ENCODE measurements at places on chromosomes 13 and 19.

GRCh38 chr13:39952249-39953233, 297.1 kb downstream of the COG6 start:
- no peak for DNase-seq

GRCh38 chr19:45901432-45901911, 941 bp downstream of the MYPOP start:
- DNase-seq, result no peak

- DNase-seq, result no peak
Observed at GRCh38 chr13:28493740-28494503, 1.0 kb downstream of the FLT1 start.

DNA sequence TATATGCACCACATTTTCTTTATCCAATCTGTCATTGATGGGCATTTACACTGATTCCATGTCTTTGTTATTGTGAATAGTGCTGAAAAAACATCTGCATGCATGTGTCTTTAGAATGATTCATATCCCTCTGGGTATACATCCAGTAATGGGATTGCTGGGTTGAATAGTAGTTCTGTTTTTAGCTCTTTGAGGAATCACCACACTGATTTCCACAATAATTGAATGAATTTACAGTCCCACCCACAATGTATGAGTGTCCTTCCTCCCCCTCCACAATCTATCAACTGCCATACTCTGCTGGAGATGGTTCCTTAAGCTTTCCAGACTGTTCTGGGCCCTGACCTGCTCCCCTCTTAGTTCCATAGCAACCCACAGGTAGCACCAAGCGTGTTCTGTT, 667.0 kb downstream of the LIG4 start:
- no peak for DNase-seq

- DNase-seq, result no peak
Observed at GRCh38 chr19:49441960-49442350, 628 bp upstream of the SLC17A7 start.

All from HuH-7 (cell line).